CD4-positive, alpha-beta T cell treated with Interleukin-6 for 4 hours (primary cell): ENCODE measurements at places on chromosomes 1 and 21.

DNA sequence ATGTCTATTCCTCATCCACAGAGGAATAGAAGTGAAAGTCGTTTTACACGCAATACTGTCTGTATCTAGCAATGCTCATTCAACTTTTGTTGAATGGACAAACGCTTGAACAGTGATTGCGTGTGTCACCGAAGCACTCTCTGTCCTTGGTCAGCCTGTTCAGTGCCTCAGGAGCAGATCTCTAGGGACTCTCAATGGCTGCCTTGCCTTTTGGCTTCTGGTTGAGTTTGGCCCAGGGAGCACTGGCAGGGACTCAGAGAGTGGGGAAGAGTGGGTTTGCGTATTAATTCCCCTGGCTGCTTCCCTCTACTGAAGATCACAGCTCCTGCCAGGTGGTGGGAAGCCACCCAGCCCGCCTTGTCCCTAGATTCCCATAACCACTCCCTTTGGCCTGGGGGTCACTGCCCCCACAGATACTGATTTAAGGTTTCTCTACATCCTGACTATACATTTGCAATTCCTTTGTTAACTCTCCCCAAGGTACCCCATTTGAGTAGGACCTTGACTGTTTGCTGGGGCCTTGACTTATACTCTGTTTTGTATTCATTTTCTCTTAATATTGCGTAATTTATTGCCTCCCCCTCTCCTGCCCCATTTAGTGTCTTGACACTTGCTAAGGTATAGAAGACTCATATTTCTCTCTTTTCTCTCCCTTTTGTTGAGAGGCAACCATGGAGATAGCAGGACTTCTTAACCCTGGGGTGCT is 61.7 kb upstream of the USP24 start:
- no peak for DNase-seq

DNA sequence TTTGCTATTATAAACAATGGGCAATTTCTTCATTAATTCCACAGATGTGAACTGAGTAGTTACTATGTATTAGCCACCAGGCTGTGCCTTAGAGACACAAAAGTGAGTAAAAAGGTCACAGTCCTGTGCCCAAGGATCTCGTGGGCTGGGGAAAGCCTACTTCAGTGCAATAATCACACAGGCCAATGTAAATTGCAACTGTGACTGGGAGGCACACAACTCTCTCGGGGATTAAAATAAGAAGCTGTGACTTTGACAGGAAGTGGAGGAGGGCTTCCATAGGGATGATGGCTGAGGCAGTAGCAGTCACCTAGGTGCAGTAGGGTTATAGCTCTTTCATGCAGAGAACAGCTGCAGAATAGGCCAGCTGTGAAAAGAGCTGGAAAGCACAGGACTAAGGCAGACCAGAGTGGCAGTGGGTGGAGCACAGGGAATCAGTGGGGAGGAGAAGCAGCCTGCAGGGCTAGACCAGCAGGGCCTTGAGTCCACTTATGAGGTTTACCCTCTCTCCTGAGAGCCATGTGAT is 121.9 kb downstream of the MAB21L3 start:
- DNase-seq = peak; percentile 52

- no peak for DNase-seq
These were observed 14.6 kb downstream of the PFKFB2 start for GRCh38 chr1:207067665-207068064.

- DNase-seq = no peak
These were observed 145.0 kb upstream of the ZC3H11B start for GRCh38 chr1:219757890-219758289.

DNA sequence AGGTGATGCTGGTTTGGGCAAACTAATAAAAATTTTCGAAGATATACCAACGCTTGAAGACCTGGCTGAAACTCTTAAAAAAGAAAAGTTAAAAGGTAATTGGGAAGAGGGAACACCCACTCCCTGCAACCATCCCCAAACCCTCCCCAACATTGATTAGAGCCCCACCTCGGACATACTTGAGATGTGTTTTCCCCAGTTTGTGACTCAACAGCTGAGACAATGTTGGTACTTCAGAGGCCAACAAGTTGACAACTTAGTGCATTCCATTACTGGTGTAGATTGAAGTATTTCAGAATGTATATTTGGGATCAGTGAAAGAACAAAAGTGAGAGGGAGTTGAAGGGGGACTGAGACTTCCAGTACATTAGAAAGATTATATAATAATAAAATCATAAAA is 5.1 kb downstream of the IFI16 start:
- DNase-seq = no peak

GRCh38 chr21:24955275-24955961 is 651.9 kb downstream of the MRPL39 start:
- no peak for DNase-seq

DNA sequence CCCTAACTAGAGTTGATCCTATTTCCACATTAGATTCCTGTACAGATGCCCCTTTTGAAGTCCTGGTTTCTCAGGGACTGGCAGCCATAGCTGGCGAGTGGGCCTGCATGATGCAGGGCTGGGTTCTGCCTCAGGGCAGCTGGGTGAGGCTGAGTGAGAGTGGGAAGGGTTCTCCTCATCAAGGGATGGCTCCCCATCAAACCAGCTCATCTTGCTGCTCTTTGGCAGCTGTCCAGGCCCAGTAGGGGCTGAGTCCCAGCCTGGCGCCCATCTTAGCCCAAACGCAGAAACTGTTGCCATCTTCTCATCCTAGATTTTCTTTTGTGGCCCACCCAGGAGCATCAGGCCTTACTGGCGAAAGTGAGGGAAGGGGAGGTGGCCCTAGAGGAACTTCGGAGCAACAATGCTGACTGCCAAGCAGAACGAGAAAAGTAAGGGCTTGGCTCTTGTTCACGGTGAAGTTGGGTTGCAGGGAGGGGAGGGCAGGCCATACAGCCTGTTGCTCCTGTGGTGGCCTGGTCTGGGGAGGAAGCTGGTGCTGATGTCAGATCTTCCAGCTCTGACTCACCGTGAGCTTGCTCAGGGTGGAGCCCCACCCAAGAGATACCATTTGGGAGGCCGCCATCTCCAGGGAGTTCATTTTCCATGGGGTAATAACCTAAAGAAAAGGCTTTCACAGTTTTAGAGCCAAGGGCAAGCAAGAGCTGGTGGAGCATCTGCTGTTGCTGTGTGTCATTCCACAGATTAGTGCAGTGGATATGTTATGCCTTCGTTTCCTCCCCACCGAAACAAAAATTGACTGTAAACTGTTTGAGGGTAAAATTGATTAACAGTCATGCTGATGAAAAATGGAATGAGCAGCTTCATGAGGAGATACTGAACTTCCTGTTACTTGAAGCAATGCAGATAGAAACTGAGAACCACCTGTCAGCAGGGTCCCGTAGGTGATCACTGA is 34.7 kb downstream of the TUFT1 start:
- DNase-seq = no peak

DNA sequence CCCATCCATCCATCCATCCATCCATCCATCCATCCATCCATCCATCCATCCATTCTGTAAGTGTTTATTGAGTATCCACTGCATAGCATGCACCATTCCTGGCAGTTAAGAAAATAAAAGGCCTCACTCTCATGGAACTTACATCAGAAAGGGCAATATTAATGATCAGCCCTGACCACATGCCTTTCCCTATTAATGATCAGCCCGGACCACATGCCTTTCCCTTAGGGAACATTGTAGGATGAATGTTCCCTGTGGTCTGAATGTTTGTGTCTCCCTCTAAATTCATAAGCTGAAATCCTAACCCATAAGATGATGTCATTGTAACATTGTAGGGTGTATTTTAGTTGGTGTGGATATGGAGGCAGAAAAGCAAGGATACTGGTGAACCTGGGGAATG is 365.8 kb downstream of the KIF26B start:
- no peak for DNase-seq

- DNase-seq = no peak
These were observed 23.2 kb downstream of the RPE65 start for GRCh38 chr1:68426594-68426993.

DNA sequence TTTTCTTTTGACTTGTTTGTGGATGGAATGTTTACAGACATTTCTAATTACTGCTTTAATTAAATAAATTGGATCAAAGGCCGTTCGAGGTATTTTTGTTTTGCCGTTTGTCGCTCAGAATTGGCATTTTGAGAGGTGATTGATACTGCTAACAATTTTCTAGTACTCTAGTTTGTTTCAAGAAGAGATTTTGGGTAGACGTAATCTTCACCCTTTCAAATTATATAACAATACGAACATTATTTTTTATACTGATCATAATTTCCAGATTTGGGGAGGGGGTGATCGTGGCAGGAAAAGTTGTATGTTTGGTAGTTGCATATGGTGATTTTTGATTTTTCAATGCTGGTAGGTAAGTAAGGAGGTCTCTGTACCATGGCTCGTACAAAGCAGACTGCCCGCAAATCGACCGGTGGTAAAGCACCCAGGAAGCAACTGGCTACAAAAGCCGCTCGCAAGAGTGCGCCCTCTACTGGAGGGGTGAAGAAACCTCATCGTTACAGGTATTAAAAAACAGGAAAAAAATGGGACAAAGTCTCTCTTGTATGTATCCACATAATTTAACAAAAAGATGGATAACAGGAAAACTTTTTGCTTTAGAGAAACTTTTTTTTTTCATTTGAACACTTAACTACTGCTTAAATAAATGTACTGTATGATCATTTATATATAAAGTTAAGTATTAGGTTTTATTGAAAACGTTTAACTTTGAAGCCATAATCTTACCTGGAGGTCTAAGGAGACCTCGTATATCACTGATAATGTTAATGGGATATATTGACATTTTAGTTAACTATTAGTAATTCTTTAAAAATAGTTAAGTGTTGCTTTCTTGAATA is 1.7 kb downstream of the H3-3A start:
- DNase-seq = no peak

- no peak for DNase-seq
These were observed 121.4 kb upstream of the GORAB start for GRCh38 chr1:170410401-170411166.

DNA sequence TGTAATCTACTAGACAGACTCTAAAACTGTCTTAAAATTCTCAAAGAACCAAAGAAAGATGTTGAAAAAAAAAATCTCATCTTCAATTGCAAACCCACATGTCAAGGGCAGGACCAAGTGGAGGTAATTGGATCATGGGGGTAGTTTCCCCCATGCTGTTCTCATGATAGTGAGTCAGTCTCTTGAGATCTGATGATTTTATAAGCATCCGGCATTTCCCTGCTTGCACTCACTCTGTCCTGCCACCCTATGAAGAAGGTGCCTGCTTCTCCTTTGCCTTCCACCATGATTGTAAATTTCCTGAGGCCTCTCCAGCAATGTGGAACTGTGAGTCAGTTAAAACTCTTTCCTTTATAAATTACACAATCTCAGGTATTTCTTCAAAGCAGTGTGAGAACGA is 257.0 kb downstream of the HHIPL2 start:
- no peak for DNase-seq

DNA sequence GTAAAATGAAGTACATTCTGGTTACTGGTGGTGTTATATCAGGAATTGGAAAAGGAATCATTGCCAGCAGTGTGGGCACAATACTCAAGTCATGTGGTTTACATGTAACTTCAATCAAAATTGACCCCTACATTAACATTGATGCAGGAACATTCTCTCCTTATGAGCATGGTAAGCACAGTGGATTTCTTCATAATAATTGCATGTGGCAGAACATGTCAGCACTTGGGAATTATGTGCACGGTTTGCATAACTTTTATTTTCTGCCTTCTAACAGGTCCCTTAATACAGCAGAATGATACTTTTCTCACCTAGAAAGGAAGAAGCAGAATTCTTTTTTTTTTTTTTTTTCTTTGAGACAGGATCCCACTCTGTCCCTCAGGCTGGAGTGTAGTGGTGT is 3.8 kb downstream of the CTPS1 start:
- no peak for DNase-seq

GRCh38 chr1:1969505-1969900 is 34.1 kb downstream of the CFAP74 start:
- DNase-seq = no peak

DNA sequence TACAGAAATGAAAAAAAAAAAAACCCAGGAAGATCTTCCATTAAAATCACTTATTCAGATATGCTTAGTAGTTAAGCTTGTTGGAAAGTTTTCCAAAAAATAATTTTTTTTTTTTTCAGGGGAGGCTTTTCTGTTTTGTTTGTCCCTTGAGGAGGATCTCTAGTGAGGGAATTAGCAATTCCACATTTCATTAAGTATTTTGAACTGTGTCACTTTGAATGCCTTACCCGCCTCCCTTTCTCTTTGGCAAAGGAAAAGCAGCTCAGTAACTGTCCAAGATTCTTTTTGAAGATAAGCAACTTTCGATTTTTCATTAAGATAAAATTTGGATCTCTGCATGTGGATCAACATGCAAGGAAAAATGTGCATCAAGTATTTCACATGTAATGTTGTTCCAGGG is 1.8 kb downstream of the NTNG1 start:
- DNase-seq = no peak

DNA sequence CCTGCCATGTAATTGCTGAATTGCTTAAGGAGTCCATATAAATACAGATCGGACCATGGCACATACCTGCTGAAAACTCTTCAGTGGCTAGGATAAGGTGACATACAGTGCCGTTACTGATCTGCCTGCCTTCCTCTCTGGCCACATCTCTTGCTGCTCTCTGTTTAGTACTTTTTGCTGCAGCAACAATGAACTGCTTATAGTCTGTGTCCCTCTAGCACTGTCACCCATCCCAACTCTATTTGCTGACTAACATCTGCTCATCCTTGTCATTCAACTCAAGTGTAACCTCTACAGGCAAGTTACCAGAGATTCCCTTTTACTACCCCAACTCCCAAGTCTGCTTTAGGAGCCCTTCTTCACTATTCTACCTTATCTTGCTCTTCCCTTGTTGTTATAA is 65.6 kb downstream of the GTF2B start:
- DNase-seq = no peak

GRCh38 chr21:38925923-38926322 is 120.2 kb downstream of the ETS2 start:
- no peak for DNase-seq

GRCh38 chr1:99766378-99766800 is at the start of gene FRRS1:
Gene FRRS1 (minus strand): TSS chr1:99766635. CDS start chr1:99748768, 17,867 bp downstream.
- peak; percentile 49 for DNase-seq

GRCh38 chr1:67377253-67377652 is 52.9 kb downstream of the SERBP1 start:
- no peak for DNase-seq

DNA sequence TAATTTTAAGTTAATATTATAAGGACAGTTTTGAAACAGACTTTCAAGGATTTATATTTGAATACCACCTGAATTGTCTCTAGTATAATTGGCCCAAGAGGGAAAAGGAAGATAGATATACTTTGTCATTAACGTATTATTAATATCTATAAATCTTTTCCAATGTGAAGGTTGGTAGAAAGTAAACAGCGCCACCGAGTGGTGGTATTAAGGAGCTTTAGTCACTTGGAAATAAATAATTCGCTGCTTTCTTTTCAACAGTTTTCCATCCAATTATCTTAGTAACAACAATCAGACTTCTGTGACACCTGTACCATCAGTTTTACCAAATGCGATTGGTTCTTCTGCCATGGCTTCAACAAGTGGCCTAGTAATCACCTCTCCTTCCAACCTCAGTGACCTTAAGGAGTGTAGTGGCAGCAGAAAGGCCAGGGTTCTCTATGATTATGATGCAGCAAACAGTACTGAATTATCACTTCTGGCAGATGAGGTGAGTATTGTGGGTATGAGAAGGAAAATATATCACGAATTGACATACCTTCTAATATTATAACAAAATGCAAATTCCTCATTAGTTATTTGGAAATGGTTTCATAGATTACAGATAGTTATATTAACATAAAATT is 37.7 kb downstream of the SH3GLB1 start:
- peak; percentile 70 for DNase-seq

- DNase-seq = no peak
These were observed 19.9 kb downstream of the IL10RB start for GRCh38 chr21:33286076-33286475.

GRCh38 chr1:53499257-53500203 is 40.3 kb downstream of the DMRTB1 start:
- no peak for DNase-seq
